Activated naive CD4-positive, alpha-beta T cell treated with anti-CD3 and anti-CD28 coated beads, Interleukin-2, amount 50 U/mL, for 16 hours (primary cell): ENCODE measurements at places on chromosomes 12 and 14.
A peak's percentile ranks its signal among the peaks of the same experiment; 100 is the strongest.

DNA sequence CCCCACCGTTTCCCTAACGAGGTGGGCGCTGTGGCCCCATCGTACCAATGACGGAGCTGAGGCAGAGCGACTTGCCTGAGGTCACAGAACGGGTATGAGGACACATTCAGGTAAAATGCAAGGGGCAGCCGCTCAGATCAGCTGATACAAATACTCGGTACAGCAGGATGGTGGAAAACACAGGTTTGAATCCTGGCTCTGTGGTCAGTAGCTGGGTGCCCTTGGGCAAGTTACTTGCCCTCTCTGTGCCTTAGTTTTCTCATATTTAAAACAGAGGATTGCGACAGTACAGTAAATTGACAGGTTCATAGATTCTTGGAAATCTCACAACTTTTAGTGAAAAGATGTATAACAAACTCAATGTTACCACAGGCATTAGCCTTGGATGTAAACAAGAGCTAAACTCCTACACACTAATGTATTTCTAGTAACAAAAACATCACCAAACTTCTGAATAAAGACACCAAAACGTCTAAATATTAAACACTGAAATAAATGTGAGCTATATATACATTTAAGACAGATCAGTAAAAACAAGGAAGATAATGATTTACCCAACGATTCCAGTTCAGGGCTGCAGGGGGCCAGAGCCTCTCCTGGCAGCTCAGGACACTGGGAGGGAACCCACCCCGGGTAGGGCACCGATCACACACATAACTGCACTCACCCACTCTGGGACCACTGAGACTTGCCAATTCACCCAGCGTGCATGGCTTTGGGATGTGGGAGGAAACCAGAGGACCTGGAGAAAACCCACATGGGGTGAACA, 128.4 kb downstream of the RBM19 start:
- no peak for DNase-seq

- DNase-seq: no peak
These were observed 48.4 kb upstream of the IFNG-AS1 start for GRCh38 chr12:67940780-67941243.

DNA sequence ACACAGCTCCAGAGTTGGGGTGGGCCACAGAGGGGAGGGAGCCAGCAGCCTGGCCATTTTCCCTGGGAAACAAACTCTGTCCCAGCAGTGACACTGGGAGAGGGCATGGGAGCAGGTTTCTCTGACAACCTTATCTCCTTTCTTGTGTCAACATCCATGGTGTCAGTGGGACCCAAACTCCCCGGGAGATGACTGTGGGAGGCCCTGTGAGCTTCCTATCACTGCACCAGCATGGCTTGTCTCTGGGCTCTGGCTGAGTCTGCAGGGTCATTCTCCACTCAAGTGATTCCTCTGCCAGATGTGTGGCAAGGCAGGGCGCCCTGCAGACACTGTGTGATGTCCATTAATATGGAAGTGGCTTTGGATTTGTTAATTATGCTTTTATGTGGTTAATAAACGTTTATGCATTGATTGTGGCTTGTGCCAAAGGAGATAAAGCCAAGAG, 10.1 kb downstream of the LRTM2 start:
- peak; percentile 3 for DNase-seq

- DNase-seq: no peak
These were observed 6.7 kb downstream of the HOXC4 start for GRCh38 chr12:54060174-54060974.

GRCh38 chr12:32446316-32447119, 47.2 kb downstream of the FGD4 start:
- DNase-seq: no peak

DNA sequence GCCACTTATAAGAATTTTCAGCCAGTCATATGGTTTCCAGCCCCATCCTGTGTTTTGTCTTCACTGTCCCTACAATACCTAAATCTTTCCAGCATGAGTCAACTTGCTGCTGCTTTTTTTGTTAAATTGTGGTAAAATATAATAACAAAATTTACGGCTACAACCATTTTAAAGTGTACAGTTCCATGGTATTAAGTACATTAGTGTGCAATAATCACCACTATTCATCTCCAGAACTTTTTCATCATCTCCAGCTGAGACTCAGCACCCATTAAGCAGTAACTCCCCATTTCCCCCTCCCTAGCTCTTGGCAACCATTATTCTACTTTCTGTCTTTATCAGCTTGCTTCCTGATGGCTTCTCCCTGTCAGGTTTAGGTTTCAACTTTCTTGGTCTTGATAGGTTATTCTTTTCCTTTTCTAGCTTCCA, 39.1 kb downstream of the FRS2 start:
- DNase-seq: no peak

- no peak for DNase-seq
These were observed 365.6 kb downstream of the BCL11B start for GRCh38 chr14:98906123-98906995.

GRCh38 chr12:130154276-130155070, 7.8 kb upstream of the FZD10 start:
- DNase-seq: no peak

- DNase-seq: no peak
These were observed 478.0 kb downstream of the BTG1 start for GRCh38 chr12:91667694-91668093.

DNA sequence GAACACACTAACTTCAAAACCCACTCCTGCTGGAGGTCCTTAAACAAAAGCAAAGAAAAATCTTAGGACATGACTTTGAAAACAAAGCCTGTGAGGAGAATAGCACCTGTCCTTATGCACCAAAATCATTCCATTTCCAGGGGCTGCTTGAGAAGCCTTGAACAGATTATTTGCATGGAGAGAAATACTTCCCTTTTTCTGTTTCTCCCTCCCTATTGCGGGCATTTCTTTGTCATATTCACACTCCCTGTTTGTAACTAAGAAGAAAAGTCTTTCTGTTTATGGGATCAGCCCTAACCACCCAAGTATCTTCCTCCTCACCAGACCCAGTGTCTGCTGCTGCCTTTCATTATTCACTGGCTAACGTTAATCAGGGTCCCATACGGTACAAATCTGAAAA, 218.8 kb downstream of the DPF3 start:
- DNase-seq: no peak

DNA sequence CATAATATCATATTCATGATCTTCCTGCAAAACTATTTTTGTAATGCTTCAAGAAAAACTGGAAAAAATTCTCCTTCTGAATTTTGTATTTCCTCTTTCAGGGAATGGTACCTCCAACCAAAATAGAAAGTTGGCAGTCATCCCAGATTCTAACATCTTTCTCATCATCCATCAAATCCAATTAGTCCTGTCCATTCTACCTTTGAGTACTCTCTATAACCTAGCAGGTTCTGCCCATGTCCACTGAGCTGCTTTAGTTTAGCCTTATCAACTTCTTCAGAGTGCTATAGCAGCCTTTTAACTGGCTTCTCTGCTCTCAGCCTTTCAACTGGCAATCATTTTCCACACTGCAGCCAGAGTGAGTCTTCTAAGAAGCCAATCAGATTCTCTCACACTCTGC, 236.2 kb downstream of the AKAP6 start:
- DNase-seq: no peak

GRCh38 chr12:47280543-47281300, 201.0 kb upstream of the AMIGO2 start:
- DNase-seq: no peak

DNA sequence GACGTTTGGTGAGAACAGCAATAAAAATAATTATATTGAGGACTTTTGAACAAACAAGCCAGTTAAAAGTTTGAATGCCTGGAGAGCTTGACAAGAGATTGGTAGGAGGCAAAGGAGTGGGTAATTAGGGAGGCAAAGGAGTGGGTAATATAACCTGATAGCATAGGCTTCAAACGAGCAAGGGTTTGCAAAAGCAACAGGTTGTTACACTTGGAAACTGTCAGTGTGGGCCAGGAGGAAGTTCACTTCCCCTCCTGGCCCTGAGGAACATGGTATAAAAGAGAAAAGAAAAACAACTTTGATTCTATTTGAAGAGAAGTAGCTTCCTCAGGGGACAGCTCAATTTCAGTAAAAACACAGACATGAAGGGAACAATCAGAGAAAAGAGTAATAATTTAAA, 121.7 kb downstream of the CCER1 start:
- DNase-seq: no peak

GRCh38 chr14:80504781-80505180, 293.5 kb upstream of the DIO2 start:
- DNase-seq: no peak

DNA sequence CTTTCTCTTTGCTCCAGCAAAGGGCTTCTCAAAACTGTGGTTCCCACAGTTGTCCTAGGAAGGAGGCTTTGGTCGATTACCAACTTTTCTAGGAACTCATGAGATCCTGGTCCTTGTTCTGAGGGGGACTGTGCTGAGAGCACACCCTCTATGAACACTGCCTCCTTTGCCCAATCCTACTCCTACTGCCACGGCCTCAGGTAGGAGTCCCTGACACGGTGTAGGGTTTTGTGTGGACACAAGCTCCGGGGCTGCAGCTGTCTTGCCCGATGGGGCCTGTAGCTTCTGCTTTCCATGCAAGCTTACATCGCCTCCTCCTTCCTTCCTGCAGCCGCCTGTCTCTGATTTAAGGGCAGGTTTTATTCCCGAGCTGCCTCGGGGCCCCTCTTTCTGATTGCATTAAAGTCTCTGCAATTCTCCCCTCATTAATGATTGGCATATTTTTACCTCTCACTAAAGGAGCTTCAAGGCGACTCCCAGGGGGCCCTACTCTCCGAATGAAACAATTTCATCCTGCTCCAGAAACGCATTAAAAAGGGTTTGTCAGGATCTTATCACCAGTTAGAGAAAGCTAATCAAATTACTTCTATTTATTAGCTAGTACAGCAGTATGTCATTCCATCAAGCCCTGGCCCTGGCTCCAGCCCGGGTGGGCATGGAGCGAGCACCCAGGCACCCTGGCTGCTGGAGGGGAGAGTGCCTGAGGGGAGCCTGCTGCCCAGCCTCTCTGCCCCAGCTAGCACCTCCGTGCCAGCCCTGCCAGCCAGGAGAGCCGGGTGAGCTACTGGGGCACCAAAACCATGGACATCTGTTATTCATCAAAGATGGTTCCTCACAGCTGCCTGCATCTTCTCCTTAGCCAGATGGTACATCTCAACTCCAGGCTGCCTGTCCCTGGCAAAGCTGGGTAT, 38.0 kb upstream of the ESRRB start:
- no peak for DNase-seq

DNA sequence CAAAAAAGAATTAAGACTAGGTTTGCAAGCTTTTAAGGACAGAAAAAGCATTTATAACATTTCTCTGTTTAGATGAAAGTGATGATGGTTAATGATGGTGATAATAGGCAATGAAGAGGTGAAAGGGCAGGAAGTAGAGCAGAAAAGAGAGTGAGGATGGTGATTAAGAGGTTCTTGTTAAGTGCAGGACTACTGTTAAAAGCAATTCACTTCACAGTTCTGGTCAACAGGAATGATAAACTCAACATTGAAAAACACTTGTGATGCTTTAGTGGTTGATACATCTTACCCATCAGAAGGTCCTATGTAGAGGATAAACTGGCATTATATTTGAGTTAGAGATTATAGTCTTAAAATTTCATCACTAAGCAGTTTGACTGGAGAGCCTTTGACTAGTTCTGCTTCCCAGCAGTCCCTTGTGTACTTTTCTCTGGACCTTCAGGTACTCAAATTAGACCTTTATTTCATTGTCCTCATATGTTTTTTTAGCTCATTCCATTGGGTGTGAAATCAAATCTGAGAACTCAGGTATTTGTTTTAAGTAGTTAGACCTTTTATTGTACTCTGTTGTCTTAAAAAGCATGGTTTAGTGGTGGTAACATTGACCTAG, 10.9 kb downstream of the RAP1B start:
- no peak for DNase-seq

DNA sequence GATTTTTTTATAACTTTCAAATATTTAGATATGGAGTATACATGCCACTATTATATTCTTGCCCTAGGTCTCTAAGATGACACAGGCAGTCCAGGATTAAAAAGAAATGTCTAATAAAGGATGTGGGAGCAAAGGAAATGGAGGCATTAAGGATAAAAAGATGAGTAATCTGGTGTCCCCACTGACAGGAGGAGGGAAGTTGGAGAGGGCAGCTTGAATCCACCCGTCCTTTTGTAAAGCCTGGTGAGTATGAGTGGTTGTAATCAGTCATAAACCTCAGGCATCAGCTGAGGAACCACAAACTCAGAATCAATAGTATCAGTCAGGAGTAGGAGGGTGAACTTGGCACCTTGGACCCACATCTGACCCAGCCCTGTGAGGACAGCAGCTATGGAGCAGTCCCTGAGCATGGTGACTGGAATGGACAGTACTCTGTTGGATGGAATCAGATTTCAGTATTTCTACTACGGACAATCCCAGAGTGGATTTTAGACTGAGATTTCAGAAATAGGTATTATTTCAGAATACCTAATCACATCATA, 100.5 kb downstream of the EXOC5 start:
- DNase-seq: no peak

GRCh38 chr14:77603031-77603430, 13.4 kb downstream of the SPTLC2 start:
- no peak for DNase-seq

DNA sequence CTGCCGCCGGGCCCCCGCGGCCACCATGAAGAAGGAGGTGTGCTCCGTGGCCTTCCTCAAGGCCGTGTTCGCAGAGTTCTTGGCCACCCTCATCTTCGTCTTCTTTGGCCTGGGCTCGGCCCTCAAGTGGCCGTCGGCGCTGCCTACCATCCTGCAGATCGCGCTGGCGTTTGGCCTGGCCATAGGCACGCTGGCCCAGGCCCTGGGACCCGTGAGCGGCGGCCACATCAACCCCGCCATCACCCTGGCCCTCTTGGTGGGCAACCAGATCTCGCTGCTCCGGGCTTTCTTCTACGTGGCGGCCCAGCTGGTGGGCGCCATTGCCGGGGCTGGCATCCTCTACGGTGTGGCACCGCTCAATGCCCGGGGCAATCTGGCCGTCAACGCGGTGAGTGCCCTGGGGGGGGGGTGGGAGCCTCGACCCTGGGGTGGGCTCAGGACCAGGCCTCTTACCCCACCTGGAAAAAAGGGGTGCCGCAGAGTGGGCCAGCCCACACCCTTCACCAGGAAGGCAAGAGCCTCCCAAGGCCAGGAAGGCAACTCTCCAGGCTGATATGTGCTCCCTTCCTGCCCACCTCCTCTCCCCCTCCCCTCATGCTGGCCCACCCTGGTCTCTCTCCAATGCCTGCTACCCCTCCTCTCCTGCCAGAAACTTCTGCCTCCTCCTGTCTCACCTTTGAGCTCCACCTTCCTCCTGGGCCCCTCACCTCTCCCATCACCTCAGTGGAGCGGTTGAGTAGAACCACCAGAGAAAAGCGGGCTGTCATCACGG, 507 bp downstream of the AQP5 start:
- DNase-seq: no peak
